Stimulated activated CD8-positive, alpha-beta memory T cell treated with anti-CD3 and anti-CD28 coated beads, Interleukin-4, amount 100 ng/mL, for 24 hours (primary cell): ENCODE measurements at places on chromosomes 7 and 10.
A peak's percentile ranks its signal among the peaks of the same experiment; 100 is the strongest.

GRCh38 chr7:128815289-128815942, 14.8 kb upstream of the FLNC start:
- DNase-seq: no peak

- no peak for DNase-seq
These were observed 795.6 kb upstream of the GHITM start for GRCh38 chr10:83343676-83344075.

DNA sequence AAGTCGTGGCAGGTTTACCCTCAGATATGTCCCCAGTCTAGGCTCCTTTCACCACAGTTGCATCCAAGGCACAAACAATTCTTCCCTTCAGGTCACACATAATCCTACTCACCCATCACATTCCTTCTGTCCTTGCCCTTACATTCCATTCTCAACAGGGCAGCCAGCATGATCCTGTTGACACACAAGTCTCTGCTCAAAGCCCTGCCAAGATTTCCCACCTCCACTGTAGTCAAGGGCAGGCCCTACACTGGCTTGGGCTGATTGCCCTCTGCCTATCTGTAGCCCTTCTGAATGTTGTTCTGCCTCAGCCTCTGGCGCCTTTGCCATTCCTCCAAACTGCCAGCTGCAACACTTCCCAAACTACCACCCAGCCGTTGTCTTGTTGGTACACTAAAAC, 187.9 kb upstream of the AKR1E2 start:
- no peak for DNase-seq

DNA sequence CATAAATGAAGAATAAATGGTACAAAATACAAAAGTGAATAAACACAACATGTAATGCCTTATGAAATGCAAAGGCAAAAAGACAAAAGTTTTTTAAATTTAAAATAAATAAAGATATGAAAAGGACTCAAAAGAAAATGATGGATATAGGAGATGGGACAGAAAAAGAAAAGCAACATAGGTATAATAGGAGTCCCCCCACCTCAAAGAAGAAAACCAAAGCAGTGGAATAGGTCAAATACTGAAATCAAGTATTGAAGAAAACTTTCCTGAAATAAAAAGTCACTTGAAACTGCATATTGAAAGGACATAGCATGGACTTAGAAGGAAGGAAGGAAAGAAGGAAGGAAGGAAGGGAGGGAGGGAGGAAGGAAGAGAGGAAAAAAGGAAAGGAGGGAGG, 110.0 kb upstream of the FAM204A start:
- no peak for DNase-seq

DNA sequence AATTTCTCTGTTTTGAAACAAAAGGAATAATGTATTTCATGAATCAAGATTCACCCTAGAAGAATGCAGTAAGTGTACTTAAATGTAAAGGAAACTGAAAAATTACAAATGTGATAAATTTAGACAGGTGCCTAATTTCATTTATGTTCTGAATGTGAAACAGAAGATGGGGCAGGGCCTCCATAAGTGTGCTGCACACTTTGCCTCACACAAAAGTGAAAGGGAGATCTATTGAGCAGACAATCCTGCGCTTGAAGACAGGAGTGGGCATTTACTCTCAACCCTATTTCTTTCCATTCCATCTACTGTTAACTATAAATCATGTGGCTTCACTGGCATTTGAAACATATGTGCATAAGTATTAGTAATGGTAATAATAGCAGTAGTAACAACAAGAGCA, 36.2 kb downstream of the GNG11 start:
- DNase-seq: no peak

DNA sequence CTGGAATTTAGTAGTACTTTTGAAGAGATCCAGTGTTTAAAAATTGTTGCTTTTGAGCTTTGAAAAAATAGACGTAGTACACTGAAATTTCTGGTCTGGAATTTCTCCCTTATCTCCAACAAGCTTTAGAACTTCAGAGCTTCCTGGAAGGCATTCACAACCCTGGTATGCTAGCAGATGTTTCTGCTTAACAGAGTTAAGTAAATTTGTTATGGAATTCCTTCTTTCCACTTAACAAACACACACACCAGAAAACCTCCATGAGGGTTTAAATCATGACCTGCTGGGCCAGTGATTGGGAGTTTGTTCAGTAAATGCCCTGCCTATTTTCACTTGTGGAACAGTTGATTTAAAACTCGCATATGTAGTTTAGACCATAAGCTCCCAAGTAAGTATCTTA, 13.7 kb downstream of the ASB15 start:
- DNase-seq: no peak

GRCh38 chr10:116198676-116199035, 74.3 kb downstream of the GFRA1 start:
- DNase-seq: no peak

DNA sequence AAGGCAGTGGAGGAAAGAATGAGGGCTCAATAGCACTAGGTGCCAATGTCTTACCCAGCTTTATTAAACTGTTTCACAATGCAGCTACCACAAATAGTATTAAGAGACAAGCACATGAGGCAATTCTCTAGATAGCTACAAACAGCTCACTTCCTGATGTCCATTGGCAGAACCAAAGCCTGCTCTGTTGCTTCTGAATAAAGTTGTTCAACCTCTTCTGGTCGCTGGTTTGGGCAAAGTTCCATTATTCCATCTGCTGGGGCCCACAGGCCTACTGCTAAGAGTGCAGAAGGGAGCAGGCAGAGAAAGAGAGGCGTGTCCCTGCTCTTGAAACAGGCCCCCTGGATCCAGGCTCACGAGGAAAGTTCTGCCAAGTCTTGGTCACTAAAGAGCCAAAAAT, 173.9 kb downstream of the ZNF438 start:
- DNase-seq: no peak

GRCh38 chr7:20064181-20064970, 152.8 kb downstream of the MACC1 start:
- no peak for DNase-seq

GRCh38 chr10:133326745-133327650, 9.7 kb downstream of the CALY start:
- no peak for DNase-seq

- no peak for DNase-seq
These were observed 493.2 kb upstream of the AUTS2 start for GRCh38 chr7:69105092-69105491.

- DNase-seq: no peak
These were observed 6.3 kb downstream of the EPC1 start for GRCh38 chr10:32340596-32341180.

- no peak for DNase-seq
These were observed 1053.3 kb downstream of the SORCS1 start for GRCh38 chr10:106111246-106111645.

DNA sequence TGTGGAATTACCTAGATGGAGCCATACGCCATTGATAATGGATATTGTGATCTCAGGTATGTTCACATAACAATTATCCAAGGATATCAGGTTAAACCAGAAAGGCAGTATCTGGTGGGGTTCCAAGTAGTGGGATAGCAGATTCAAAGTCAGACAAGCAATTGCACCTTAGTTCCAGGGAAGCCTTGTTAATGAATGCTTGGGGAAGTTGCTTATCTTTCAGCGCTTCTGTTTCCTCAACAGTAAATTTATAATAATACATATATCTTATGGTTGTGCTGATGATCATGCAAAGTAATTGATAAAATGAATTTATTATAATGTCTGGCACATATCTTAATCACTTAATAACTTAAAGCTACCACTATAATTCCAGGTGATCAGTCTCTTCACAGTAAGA, 290.9 kb downstream of the SUGCT start:
- no peak for DNase-seq

DNA sequence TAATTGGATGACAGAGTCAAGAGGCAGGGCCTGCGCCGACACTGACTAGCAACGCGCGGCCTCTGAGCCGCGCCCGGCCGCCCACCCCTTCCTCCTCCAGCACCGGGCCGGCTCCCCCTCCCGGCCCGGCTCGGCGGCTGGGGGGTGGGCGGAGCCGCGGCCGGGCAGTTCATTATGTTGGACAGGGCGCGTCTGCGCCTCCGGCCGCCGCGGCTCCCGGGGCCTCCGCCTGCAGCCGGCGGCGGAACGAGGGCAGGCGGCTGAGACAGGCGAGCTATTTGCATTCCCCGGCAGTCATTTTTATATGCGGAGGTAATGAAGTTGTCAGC, 106.7 kb downstream of the SNX10 start:
- peak; percentile 38 for DNase-seq

DNA sequence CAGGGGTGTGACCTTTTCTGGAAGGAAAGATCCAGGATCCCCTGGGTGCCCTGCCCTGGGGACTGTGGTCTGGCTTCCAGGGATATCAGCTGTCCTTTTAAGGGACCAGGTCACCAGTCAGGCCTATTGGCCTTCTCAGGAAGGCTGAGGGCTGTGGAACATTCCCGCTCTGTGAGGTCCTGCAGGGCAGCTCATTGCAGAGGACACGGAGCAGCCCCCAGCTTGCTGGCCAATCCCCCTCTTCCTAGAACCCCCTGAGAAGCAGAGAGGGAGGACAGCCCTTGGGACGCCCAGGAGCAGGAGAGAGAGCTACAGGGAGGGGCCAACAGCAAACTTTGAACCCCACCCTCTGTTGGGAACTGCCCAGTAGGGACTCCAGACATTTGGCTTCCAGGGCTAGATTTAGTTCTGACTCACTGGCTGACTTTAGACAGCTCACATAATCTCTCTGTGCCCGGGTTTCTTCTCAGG, 67.9 kb upstream of the COL13A1 start:
- DNase-seq: no peak

DNA sequence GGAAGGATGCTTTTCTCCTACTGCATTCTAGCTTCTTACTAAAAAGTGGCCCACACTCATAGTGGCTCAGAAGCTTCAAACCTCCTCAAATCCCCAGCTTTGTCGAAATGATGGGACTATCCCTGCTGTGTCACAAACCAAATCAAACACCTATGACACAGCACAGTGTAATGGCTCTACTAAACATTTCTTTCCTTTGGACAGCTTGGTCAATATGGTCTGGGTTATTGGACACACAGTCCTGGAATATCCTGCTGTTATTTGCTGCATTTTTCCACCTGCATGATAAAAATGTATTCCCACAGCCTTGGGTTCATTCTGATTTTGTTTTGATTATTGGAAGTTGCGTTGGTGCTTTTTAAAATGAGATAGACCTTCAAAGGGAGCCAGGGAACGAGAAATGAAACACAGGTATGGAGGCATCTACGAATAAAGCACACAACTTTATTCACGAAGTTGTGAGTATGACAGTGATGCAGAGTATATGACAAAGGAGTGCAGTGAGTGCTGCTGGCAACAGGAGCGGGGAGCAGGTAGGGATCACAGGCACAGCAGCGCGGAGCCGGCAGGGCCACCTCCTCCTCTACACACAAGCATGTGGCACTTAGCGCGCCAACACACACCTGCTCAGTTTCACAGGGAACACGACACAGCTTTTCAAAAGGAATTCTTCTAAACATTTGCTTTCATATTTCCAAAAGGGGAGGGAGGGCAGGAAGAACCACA, 26.5 kb upstream of the AFAP1L2 start:
- DNase-seq: no peak

DNA sequence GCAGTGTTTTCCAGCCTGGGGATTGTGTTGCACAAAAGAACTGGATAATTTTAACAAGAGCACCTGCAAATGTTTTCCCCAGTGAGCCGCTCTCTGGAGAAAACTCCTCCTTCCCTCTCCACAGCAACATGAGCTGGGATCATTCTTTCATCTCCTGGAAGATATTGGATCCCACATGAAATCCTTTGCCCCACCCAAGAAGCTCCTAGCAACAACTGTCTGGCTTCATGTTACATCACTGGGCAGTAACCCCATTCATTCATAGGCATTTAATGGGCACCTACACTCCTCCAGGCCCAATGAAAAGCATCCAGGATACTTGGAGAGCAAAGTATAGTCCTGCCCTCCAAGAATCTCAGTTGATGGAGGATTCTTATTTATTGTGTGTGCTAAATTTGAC, 27.2 kb downstream of the LSM5 start:
- DNase-seq: no peak

- no peak for DNase-seq
These were observed 18.4 kb downstream of the GPNMB start for GRCh38 chr7:23264916-23265458.

DNA sequence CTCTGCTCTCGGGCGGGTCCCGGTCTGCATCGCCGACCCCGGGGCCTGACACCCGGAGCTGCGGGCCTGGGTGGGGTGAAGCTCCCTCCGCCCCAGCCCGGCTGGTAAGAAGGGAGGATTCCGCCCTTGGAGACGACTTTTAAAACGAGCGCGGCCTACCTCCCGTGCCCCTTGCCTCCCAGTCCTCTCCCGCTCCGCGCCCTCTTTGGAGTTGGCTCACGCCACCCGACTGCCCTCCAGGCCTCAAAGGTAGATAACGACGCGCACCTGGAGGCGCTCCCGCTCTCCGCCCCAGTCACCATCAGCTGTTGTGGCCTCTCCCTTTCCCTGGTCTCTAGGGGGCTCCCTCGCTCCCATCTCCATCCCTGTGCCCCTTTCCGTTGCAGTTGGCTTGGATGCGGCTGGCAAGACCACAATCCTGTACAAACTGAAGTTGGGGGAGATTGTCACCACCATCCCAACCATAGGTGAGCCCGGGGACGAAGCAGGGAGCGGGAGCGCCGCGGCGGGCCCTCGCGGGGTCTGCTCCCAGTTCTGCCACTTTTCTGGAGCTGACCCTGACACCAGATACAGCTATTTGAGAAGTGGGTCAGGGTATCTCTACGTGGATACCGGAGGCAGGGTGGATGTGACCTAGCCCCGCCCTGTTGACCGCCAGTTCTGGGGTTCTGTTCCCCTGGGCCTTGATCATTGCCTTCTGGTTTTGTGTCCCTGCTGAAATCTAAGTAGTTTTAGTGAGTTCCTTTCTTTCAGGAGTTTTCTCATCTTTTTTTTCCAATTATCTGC, 679 bp downstream of the ARF5 start:
- DNase-seq: no peak

DNA sequence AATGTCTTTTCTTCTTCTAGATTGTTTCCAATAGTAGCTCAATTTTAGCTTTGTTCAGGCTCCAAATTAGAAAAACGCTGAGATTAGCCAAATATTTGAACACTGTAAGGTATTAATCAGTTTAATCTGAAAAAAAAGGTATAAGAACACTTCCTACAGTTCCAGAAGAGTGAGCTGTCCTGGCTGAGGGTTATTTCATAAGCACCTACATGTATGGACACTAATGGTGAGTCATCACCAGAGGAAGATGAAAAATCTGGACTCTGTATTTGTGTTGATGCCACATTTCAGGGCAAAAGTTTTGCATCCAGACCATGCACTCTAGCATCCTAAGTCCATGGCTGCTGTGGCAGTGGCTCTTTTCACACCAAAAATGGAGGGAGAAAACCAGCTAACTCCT, 189.5 kb downstream of the ANKRD30A start:
- no peak for DNase-seq

DNA sequence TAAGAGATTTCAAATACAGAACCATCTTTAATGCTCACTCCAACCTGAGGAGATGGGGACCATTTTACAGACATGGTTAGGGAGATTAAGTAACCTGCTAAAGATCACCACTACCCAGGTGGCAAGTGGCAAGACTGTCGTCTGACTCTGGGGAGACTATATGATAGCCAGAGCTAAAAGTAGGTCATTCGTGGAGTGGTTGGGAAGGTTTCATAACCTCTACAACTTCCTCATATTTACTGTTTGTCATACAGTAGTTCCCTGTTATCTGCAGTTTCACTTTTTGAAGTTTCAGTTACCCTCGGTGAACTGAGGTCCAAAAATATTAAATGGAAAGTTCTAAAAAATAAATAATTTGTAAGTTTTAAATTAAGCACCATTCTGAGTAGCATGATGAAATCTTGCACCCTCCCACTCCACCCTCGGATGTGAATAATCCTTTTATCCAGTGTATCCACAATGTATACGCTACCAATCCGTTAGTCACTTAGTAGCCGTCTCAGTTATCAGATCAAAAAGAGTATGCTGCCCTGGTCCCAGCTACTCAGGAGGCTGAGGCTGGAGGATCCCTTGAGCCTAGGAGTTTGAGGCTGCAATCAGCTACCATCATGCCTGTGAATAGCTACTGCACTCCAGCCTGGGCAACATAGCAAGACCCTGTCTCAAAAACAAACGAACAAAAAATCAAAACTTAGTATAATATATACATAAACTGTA, 14.9 kb upstream of the LGI1 start:
- DNase-seq: no peak
